EH (cell line): ENCODE measurements at places on chromosomes 4 and X.

DNA sequence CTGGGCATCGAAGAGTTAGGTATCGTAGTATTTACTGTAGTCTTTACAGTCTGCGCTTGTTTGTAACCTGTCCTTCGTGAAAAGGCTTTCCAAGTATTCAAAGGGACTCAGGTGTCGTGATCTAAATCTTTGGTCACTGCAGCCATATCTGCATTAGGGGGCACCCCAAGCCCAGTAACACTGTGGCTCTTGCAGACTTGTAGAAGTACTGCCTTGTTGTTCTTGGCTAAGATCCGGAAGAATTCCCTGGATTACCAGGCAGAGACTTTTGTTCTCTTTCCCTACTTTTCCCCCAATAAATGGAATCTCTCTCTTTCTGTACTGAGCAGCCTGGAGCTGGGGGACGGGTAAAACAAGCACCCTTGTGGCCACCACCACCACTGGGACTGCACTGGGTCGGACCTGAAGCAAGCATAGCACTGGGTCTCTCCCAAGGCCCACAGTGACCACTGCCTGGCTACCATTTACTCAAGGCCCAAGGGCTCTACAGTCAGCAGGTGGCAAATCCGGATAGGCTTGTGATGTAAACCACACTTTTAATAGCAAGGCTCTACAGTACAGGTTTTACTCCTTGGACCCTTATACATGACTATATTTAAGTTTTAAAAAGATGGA lies 12.0 kb downstream of the CXorf58 start:
- peak; percentile 13 for DNase-seq

DNA sequence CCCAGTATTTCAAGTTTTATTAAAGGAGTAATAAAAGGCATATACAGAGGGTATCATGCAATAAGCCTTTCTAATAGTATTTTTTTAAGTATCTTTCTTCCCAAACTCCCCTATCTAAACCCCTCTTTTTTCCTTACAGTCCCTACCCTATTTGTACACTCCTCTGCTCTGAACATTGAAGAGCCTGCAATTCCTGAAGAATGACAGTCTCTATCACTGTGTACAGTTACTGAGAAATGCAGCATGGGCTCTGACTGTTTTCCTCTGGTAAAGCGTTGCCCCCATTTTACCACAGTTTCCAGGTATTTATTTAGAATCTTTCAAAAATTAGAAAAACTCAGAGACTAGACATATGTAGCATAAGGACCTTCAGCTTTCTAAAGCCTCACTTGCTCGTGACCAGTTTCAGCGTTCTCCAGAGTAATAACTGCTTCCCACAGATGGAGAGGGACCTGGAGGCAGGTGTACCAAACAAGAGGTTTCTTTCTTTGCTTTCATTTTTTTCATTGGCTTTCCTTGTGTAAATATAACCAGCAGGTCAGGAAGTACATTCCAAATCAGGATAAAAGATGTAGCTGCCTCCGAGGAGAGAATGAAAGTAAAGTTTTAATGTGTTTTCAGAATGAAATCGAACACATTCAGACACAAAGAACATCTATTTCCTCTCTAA lies 230.8 kb downstream of the CFAP299 start:
- peak; percentile 5 for DNase-seq

GRCh38 chr4:11223311-11223710 lies 205.4 kb downstream of the HS3ST1 start:
- DNase-seq: no peak

DNA sequence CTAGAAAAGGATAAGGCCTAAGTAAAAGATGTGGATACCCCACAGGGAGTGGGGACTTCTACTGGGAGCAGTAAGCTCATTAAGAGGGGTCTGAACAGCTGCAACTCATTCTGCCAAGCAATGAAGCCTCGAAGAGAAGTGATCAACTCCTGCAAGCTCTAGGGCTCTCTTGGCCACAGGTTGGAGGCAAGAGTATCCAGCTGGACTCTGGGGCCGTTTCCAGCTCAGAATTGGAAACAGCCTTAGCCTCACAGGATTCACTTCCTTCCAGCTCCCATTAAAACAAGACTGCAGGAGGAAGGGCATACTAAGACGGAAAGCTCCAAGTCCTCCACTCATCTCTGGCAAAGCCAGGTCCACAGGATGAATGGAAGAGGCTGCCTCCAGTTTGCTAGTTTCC lies 126.3 kb downstream of the ATG4A start:
- DNase-seq: no peak

GRCh38 chr4:27206009-27206408 lies 345.4 kb downstream of the STIM2 start:
- peak; percentile 39 for DNase-seq

- DNase-seq: no peak
These were observed 40.1 kb downstream of the UGT2B17 start for GRCh38 chr4:68535974-68536373.

DNA sequence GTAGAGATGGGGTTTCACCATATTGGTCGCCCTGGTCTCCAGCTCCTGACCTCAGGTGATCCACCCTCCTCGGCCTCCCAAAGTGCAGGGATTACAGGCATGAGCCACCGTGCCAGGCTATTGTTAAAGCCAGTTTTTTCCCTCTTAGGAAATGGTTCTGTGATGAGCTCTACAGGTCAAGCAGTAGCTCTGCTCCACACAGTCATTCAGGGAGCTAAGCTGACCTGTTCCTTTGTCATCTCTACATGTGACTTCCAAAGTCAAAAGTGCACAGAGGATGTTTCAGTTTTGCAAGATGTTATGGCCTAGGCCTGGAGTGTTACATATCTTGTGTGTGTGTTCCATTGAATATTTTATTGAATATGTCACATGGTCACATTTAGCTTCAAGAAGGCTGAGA lies 11.4 kb downstream of the MCUB start:
- no peak for DNase-seq

DNA sequence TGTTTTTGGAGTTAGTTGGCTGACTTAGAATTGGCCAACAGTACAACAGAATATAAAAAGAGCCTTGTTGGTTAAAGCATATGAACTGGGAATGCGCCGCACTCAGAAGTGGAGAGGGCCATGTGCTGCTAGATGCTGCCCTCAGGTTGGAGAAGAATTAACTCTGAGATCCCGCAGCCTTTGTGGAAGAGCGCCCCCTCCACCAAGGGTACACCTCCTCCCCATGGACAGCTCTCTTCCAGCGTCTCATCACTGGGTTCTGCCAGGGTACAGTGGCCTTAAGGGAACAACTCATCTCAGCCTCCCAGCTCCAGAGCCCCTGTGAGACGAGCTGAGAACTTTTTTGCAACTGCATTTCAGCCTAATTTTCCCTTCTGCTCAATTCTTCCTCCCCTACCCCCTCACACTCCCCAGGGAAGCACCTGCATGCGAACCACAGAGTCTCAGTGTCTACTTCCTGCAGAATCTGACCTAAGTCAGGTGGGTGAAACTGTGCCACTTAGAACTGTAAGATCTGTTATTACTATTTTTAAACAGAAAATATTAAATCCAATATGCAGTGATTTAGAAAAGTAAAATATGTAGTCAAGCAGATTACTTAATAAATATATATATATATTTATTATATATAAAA lies 380.6 kb downstream of the RAB28 start:
- DNase-seq: no peak

GRCh38 chr4:122889726-122890125 lies 32.7 kb downstream of the NUDT6 start:
- no peak for DNase-seq

- DNase-seq: no peak
These were observed 7.9 kb upstream of the AADAT start for GRCh38 chr4:170097681-170098080.

DNA sequence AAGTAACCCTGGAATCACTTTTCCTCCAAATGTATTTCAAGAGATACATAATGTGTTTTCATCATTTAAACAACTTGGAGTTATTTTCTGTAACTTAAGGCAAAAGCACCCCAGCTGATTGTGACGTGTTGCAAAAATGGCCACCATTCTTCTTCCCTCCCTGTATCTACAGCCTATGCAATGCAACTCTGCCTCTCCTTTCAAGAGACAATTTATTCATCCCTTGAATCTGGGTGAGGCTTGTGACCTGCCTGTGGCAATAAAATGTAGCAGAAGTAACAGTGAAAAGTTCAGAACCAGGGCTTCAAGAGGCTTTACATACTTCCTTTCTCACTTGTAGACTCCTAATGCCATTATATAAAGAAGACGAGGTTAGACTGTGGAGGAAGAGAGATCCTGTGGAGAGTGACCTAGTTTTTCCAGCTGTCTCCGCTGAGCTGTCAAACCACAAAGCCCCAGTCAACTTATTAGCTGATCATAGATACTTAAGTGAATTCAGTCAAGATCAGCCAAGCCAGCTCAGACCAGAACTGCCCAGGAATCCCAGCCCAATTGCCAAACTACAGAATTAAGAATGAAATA lies 81.0 kb upstream of the KLF3 start:
- DNase-seq: no peak

- peak; percentile 2 for DNase-seq
These were observed 30.2 kb downstream of the OFD1 start for GRCh38 chrX:13764765-13765164.

DNA sequence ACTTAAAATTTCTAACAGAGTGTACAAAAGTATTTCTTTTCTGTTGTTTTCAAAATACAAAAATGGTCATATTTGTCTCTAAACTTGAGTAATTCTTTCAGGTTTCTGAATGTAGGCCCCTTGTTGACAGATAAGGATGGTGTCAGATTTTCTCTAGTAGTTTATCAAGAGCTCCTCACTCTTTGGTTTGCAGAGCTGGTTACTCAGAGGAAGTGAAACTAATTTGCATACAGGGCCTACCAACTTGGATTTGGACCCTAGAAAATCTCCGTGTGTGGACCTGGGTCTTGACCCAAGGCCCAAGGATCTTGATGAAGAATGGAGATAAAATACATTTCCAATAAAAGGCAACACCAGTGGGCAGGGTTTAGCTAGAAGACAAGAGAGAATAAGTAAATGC lies 433 bp upstream of the ADH6 start:
- no peak for DNase-seq

- DNase-seq: no peak
These were observed 12.1 kb upstream of the TRIML2 start for GRCh38 chr4:188121530-188121929.

GRCh38 chr4:11355226-11355625 lies 73.5 kb downstream of the HS3ST1 start:
- no peak for DNase-seq

- no peak for DNase-seq
These were observed 100.7 kb downstream of the SPRY1 start for GRCh38 chr4:123497340-123497739.

DNA sequence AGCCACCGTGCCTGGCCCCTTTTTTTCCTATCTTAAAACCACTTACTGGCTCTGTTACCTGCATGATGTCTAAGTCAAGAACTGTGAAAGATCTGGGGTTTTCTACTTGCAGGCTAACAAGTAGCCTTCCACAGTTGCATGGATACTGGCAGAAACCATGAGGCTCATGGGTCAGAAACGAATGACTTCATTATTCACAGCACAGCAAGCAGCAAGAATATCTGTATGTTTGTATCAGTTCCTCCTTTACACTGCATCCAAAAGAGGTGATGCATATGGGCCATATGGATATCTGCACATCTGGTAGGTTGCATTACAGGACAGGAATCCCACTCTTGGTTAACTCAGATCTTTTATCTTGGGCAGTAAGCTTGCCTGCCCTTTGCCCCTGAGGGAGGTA lies 154.9 kb upstream of the NUDT6 start:
- no peak for DNase-seq

DNA sequence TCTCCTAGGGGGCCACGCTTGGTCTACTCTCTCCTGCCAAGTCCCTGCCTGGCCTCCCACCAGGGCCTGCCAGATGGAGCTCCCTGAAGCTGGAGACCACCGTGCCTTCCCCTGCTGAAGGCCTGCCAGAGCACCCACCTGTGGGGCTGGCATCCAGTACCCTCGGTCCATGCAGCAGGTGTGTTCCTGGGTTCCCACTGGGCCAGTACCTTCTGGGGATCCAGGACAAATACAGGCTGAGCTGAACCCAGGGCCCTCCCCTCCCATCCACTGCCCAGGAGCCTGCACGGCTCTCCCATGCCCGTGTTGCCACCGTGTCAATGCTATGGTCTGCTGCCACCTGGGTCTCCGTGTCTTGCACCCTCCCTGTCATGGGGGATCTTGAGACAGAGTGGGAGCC lies 68.8 kb downstream of the ABLIM2 start:
- DNase-seq: no peak

- DNase-seq: no peak
These were observed 38.7 kb downstream of the PCGF3 start for GRCh38 chr4:744212-744841.

- no peak for DNase-seq
These were observed 15.1 kb upstream of the PIGA start for GRCh38 chrX:15350329-15350996.

DNA sequence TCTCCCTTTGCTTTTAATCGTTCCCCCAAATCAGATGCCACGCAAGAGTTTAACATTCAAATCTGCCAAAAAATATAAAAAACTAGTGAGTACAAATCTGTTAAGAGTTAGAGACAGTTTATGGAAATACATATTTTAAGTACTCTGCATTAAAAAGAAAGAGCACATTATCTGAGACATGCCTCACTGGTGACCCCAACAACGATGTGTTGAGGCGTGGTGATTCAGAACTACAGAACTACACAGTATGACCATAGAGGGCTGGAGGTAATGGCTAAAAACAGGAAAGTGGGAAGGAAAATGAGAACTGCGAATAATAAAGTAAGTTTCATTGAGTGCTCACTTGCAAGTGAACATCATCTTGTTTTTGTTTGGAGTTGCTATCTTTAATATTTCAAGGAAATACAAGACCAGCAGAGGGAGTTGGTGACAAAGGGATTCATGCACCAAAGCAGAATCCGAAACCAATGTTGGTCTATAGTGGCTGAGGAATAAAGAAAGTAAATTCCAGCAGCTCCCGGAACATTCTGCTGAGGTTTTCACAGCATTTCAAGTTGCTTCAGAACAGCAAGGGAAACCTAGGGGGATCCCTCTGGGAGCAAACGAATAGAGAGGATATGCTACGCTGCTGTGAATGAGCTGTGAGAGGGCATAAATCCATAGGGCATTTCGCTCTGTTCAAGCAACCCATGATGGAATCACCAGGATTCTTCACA lies 92.2 kb downstream of the DCHS2 start:
- peak; percentile 41 for DNase-seq

DNA sequence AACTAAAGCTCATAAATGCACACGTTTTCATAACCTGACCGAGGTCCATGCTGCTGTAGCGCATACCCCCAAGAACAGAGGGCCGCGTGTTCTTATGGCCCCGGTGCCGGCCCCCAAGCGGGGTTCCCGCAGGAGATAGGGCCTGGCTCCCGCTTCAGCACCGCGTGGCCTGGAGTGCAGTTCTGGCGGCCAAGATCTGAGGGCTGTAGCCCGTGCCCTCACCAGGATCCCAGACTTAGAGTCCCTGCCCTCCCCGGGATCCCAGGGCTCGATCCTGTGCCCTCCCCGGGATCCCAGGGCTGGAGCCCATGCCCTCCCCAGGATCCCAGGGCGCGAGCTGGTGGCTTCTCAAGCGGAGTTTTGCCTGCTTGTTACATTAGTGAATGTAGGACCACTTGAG lies 1.0 kb upstream of the GRPEL1 start:
- DNase-seq: peak; percentile 24

DNA sequence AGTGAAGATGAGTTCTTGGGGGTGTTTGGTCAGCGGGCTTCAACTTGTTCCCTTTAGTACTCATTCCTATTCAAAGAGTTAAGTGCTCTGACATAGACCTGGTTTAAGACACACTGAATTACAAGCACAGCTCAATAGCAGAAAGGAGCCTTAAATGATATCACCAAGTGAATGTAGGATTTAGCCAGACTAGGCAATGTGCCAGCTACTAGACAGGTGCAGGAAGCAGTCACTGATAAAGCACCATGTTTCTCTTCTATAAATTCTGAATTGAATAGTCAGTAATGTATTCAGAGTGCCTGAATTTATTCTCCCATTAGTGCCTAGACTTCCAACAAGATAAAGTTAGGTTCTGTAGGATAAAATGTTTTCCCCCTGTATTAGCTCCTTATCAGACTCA lies 63.6 kb downstream of the ASB9 start:
- no peak for DNase-seq
